ENCODE measurements at places on chromosomes 16 and 17.

DNA sequence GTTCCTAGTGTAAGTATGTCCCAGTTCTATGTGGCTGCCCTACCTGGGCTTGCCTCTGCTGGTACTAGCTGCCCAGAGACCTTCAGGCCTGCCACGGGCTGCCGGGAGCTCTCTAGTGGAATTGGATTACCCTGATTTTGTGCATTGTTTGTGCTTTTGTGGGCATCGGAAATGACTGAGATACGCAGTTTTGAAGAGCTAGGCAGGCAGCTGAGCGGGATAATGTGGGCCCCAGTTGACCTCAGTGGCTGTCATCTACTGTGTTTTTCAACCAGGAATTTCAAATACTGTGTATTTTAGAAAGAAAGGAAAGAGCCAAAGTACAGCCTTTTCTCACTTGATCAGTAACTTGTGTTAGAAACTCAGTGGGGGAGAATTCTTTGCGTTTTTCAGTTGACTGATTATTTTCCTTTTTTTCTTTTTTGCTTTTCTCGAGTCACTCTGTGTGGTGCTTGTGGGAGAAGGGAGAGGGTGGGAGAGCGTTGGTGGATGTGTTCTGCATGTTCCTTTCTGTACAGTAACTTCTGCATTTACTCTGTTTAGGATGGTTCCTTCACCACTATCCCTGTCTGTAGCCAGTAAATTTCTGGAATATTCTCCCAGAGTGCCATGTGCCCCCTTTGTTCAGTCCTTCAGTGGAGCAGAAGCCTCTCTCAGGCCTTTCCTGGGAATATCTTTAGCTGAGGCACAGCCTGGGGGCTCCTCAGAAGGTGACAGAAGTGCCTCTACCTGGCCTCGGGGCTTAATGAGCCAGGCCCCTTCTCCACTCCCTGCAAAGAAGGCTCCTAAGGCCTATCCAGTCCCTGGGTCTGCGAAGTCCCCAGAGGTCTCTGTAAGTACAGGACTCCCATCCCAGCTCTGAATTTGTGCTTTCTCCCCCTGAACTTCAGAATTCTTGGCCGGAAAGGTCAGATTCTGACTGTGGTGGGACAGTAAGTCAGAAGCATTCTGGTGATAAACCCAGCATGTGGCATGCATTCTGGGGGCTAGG, 15.0 kb upstream of the SLC12A3 start:
- DNase-seq: peak; percentile 40

DNA sequence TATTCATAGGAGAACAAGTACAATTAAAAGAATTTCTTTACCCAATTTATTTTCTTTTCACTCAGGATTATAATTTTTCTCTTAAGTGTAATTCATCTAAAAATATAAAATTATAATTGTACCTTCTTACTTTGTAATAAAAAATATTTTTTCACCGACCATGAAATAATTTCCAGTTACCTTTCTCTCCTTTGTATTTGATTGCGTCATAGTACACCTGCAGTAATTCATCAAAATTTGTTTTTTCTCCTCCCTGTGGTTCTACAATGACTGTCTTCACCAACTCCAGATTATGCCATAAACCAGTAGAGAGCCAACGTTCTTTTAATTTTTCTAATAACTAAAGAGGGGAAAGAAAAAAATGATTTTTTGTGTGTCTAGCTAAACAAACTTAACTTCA, 119.1 kb downstream of the BRIP1 start:
- DNase-seq: no peak

DNA sequence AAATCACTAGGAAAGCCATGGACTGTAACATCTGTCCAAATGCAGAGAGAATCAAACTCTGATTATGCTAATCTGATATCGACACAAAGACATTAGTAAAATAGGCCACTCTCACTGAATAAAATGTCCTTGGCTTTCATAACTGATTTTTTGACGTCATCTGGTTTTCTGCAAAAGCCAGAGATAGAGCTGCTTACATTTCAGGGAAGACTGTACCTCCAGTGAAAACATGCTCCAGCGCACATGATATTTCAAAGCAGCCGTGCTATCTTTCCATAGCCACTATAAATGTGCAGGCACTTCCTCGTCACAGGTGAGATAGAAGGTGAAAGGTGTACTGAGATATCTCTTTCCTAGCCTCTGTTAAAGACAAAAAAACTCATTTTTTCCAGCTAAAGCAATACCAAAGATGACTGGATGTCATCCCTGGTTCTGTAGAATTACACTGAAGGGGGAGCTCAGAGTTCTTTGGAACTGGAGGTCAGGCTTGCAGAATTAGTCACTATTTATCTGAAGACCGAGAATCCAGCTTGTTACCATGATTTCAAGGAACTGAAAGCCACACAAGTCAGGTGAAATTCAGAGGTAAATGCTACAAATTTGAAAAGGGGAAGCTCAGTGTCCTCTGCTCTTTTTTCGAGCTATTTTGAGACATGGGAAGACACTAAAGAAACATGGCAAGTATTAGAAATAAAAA, 249.5 kb downstream of the CA10 start:
- no peak for DNase-seq

DNA sequence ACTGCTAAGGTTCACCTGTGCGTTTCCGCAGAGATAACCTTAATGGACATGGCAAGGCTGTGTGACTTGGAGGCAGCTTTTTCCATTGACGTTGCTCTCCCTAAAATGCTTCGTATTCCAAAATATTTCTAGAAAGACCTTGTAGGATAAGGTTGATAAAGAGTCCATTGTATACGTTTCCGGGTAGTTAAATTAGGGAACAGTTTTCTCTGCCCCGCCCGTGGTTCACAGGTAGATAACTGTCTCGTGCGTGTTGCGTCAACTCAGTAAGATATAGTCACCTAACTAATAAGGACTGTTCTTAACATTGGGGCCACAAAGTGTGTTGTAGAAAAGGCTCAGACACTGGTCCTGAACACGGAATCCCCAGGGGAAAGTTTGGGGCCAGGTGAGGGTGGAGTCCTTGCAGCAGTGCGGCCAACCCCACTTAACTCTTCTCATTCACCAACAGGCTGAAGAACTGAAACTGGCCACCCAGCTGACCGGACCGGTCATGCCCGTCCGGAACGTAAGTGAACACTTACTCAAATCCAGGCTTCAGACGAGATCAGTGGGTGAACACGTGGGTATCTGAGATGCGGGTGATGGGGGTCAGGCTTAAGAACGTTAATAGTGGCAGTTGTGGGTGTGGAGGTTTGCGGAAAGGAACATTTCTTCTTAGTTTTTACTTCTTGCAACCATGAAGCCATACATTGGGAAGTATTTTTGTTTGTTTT, 1.6 kb downstream of the RPL13 start:
- DNase-seq: no peak

GRCh38 chr16:21626659-21627277, 25.6 kb downstream of the IGSF6 start:
- DNase-seq: peak; percentile 94

DNA sequence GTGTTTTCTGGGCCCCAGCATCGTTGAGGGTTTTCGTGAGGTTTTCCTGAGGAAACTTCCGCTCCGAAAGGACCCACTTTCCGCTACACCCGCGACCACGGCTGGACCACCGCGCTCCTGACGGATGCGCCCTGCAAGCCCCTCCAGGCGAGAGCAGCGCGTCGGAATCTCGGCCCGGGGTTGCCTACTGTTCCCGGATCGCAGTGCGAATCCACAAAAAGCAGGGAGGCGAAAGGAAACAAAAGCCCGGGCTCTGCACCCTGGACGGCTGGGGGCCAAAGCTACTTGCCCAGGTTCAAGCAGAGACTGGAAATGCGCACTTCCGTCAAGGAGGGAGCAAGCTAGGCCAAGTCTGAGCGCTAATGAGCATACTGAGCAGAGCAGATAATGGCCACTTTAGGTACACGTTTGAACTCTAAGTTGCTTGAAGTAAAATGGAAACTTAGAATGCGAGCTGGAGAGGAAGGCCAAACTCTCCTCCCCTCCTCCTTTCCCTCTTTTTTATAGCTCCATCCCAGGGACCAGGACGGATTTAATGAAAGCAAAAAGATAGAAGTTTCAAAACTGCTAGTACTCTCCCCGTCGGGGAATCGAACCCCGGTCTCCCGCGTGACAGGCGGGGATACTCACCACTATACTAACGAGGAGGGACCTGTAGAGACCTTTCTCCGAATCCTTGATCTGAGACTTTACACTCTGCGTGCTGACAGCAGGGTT, 11.4 kb upstream of the AURKB start:
- peak; percentile 88 for DNase-seq

DNA sequence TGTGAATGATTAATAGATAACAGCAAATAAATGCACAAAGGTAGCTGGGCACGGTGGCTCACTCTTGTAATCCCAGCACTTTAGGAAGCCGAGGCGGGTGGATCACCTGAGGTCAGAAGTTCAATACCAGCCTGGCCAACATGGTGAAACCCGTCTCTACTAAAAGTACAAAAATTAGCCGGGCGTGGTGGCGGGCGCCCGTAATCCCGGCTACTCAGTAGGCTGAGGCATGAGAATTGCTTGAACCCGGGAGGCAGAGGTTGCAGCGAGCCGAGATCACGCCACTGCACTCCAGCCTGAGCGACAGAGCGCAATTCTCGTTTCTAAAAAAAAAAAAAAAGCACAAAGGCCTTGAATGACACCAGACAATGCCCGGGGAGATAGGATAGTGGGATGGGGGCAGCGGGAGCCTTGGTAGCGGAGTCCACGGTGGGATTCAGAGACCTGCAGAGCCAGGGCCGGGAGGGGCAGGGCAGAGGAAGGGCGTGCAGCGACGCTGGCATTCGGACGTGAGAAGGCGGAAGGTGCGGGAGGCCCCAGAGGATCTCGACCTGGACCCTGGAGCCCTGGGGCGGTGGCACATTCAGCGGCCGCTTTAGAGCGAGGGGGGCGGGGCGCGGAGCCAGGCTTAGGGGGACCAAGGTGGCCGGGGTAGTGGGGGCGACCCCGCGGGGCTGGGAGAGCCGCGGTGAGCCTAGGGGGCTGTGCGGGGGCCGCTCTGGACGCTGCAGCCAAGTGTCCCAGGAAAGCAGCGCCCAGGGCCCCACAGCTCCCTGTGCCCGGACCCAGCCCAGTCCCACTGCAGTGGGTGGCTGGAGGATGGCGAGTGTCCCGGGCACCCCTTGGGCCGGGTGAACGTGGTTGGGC, 999 bp upstream of the FLYWCH2 start:
- DNase-seq: no peak

- DNase-seq: no peak
These were observed 84.6 kb downstream of the PARN start for GRCh38 chr16:14545346-14545884.

GRCh38 chr17:45111850-45112249, 20.5 kb downstream of the PLCD3 start:
- no peak for DNase-seq

DNA sequence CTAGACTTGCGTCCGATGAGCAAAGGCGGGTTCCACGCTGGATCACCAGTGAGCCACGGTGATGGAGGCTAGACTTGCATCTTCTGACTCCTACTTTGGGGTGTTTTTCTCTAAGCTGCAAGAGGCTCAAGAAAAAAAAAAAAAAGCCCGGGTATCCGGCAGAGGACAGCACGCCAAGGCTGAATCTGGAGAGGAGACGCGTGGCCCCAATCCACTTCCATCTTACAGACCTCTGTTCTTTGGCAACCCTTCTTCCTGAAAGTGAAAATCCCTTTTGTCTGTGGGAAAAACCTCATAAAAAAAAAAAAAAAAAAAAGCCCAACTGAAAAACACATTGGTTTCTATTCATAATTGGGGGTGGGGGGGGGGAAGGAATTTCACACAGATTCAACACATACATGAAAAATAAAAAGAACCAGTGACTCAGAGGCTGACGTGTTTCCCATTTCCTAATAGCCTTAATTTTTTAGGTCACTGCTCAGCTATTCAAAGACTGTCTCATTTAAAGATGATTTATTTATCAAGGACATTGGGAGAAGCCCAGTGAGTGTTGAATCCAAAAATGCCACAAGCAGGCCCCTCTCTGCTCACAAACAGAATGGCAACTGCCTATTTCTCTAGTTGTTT, 258.3 kb downstream of the FOXL1 start:
- peak; percentile 95 for DNase-seq

- no peak for DNase-seq
These were observed 25.5 kb upstream of the SOX9 start for GRCh38 chr17:72095316-72095715.

DNA sequence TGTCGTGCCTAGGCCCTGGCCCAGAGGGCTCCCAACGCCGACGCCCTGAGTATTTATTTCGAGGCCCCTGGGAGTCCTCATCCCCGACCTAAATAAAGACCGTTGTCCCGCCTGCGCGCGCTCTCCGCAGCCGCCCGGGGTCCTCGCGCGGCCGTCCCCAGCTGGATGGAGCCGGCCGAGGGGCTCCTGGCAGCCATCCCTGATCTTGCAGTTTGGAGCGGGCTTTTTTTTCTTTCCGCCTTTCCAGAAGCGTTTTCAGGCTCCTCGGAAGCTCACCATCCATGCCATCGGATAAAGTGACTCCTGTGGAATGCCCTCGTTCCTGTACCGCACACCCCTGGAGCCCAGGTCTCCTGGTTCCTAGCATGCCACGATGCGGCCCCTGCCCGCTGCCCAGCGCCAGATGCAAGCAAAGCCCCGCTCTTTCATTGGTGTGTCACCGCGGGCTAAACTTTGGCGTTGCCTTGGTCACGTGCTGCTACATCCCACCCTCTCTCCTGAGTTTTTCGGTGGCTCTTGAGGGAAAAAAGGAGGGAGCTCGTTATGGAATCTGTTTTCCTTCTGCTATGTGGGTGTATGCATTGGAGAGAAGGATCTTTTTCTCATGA, 716 bp downstream of the TMEM94 start:
- DNase-seq: peak; percentile 33

GRCh38 chr16:56789360-56789759, 59.4 kb downstream of the NUP93 start:
- peak; percentile 42 for DNase-seq

Data from AG10803 (cell line).